ENCODE measurements at places on chromosomes 5 and 9.

DNA sequence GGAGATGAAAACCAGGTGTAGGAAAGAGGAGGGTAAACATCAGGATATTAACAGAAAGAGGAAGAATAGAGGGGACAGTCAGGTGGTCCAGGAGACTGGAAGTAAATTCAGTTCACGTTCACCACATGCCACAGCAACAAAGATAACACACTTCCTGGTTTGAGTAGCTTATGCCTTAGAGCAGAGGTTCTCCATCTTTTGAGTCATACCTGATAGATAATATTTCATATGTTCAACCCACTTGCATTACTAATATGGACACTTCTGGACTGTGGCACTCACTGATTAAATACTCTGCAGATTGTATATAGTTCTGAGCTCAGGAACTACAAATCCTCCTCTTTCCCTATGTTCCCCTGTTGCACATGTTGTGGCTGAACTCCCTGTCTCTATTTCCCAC, 179.9 kb upstream of the NR3C1 start:
- no peak for DNase-seq

DNA sequence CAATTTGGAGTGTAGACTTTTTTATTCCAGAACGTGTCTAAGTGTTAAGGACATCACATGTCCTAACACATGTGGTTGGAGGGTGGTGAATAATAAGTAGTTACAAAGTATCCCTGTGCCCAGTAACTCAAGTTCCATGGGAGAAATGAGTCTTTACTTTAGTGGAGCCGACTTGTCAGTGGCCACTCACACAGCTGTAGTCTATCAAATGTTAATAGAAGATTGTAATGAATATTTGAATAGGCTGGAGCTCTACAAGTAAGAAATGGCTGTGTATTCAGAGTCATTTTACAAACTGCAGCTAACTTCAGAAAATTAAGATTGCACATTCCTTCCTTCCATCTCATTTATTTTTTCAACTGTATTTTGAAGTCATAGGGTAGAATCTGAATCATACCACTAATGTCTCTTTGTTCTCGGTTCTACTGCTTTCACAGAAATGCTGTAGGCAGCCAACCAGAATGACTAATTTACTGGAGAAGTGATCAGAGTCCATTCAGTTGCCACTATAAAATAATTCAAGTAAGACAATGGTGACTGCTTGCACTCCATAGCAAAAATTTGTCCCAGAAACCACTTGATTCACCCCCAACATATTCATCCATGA, 394.8 kb downstream of the NR2F1-AS1 start:
- no peak for DNase-seq

GRCh38 chr9:37381094-37381741, 41.3 kb upstream of the GRHPR start:
- DNase-seq: peak; percentile 58

DNA sequence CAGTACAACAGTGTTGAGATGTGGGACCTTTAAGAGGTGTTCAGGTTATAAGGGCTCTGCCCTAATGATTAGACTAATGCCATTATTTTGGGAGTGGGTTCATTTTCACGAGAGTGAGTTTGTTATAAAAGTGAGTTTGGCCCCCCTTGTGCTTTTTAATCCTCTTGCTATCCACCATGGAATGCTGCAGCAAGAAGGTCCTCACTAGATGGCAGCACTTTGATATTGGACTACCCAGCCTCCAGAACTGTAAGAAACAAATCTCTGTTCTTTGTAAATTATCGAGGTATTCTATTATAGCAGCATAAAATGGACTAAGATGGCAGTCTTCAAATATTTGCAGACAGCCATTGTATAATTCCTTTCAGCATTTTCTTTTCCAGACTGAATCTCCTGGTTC, 212.4 kb downstream of the LRRC70 start:
- no peak for DNase-seq

DNA sequence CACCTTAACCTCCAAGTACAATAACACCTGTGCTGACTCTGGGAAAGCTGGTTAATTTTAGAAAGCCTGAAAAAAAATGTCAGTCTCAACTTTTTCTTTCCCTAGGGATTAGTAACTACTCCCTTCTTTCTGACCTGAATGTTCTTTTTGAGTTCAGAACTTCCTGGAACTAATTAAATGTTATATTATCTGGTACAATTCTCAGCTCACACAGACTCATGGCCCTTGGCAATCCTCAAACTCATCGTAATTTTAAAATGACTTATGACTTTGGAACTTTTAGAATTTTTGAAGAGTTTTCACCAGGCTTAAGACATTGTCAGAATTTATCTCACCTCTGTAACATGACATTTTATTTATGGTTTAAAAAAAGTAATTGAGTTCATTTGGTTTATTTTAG, 315.0 kb downstream of the FER start:
- no peak for DNase-seq

- no peak for DNase-seq
Measured at GRCh38 chr9:74920944-74921626, 31.6 kb downstream of the C9orf40 start.

GRCh38 chr5:34684281-34684979, 28.3 kb downstream of the RAI14 start:
- no peak for DNase-seq

- DNase-seq: no peak
Measured at GRCh38 chr5:95821110-95822021, 1.2 kb downstream of the GLRX start.

GRCh38 chr5:116478491-116478890, 96.1 kb downstream of the SEMA6A start:
- no peak for DNase-seq

- no peak for DNase-seq
Measured at GRCh38 chr5:165622864-165623536, 2117.6 kb downstream of the MAT2B start.

GRCh38 chr5:38780945-38781344, 64.9 kb upstream of the OSMR start:
- no peak for DNase-seq

DNA sequence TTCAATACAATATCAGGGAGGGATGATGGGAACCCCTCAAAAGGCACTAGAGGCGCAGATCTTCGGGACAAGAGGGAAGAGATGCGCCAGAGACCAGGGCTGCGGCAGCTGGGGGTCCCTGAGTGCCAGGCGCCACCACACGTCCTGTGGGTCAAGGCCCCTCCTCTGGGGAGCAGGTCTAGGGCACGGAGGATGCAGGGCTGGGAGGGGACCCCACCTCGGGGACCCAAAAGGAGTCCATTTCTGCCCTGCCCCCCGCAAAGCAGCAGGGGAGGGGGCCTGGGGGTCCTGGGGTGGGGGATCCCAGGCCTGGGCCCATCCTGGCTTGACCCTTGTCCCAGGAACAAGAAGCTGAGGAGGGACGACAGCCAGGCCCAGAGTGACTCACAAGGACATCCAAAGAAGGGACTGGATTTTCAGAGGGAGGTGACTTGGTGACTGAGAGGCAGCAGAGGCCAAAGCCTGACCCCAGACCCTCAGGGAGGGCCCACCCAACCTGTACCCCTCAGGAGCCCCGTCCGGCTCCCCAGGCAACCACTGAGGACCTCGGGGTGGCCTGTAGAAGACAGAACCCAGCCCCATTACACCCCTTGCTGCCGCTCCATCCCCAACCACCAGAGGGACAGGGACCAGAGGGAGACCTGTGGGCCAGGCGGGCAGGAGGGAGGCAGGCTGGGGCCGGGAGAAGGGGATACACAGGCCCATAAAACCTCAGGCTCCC, 54.2 kb downstream of the LRSAM1 start:
- DNase-seq: no peak

DNA sequence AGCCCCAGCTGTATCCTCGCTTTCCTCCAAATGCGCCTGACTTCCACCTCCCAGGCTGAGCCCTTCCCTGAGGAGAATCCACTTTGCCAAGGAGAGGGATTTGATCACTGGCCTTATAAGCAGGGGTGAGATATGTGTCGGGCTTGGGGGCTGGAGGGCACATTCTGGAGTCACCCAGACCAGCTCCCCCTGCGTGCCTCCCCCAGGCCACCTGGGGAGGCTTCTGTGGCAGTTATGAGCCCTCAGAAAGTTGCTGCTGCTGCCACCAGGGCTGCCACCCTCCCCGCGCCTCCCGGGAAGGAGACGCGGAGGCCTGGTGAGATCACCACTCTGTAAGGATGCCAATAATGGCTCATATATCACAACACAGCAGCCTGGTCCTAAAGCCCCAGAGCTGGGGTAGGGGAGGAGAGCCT, 211.5 kb downstream of the PAPPA start:
- no peak for DNase-seq

DNA sequence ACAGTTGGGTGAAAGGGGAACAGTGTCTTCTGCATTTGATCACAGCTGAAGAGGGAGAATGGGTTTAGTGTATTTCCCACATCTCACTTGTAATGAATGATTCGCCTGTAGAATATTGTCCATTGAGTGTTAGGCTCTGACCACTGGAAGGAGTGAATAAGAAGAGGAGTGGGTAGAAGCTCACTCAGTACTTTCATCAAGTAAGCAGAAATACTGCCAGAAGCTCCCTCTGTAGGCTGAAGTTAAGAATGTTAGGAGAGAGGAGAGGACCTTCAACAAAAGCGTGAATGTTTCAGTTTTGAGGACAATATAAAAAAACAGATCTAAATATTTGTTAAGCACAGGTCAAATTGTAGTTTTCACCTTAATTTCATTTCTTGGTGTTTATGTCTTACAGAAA, 27.5 kb downstream of the FSD1L start:
- DNase-seq: no peak

DNA sequence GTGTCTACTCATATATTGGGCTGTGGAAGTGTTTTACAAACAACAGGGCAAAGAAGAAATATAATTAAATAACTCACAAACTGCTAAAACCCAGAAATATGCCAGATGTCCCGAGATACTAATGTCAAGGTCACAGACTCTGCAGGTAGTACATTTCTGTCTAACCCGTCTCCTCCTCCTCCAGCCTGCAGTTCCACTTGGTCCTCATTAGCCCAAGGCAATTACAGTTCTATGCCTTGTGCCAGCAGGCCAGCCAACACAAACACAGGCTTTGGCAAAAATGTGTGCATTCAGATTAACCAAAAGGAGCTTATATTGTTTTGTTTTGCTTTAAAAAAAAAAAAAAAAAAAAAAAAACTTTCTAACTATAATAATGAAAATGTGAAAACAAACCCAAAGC, 148.8 kb downstream of the MYO10 start:
- no peak for DNase-seq

DNA sequence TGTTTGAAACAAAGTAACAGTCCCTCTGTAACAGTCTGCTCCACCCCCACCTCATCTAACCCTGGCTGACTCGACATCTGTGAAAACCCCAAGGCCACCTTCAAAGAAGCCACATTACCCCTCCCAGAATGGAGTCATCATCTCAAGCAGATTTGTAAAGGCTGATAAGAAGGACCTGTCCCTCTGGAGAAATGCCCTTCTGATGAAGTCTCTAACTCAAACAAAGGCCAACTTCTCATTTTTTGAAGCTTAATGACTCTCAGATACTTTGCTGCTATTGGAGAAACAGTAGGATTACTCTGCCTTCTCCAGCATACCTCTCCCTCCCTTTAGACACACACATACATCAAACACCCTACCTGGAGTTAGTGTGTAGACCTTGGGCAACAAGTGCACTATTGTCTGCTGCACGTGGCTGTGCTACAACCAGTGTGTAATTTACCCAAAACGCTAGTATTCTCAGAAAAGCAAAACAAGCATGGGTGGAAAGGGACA, 5.3 kb upstream of the SUSD1 start:
- DNase-seq: no peak

DNA sequence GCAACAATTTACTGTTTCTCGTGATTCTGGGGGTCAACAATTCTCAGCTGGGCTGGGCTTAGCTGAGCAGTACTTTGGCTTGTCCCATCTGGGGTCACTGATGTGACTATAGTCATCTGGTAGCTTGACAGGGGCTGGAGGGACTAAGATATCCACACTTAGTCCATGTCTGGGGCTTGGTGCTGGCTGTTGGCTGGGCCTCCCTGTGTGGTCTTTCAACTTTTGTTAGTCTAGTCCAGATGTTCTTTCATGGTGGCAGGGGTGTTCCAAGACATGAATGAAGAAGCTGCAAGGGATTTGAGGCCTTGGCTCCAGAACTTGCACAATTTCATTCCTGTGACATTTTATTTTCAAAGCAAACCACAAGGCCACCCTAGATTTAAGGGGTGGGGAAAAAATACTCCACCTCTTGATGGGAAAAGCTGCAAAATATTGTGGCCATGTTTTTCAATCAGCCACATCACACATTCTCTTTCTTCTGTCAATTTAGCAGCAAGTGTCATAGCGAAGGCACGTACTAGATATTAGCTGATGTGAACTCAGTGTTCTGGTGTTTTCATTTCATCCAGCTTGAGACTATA, 59.2 kb downstream of the TSSK1B start:
- DNase-seq: no peak

DNA sequence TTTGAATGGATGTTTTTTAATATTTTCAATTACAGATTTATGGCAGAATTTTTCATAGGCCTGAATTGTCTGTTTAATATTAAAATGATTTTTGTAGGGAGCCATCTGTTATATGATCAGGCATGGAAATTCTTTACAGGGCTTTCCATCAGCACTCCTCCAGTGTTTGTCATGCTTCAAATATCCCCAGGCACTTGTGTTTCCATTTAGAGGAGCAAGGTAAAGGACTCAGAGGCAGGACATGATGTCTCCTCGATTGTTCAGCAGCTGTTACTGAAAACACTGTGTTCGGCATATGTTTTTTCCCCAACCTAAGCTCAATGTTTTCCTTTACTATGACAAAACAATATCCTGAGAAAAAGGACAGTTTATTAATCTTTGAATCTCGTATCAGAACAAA, 172.3 kb upstream of the RFX3 start:
- DNase-seq: no peak

- peak; percentile 68 for DNase-seq
Measured at GRCh38 chr5:139747583-139748504, 47.8 kb upstream of the PSD2 start.

DNA sequence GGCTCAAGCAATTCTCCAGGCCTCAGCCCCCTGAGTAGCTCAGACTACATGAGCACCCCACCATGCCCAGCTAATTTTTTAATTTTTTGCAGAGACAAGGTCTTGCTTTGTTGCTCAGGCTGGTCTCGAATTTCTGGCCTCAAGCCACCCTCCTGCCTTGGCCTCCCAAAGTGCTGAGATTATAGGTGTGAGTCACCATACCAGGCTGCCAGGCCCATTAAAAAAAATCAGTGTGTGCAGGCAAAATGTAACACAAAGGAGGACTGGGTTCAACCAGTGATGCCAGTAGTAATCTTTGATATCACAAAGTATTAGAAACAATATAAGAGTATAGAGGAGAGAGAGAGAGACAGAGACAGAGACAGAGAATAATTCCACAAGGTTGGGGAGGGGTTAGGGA, 322.7 kb downstream of the MSX2 start:
- DNase-seq: no peak

GRCh38 chr5:109312695-109313094, 97.1 kb downstream of the PJA2 start:
- DNase-seq: no peak

- no peak for DNase-seq
Measured at GRCh38 chr5:96322217-96322616, 110.8 kb downstream of the PCSK1 start.

- DNase-seq: no peak
Measured at GRCh38 chr5:139025651-139026050, 150.5 kb upstream of the LRRTM2 start.
